ENCODE measurements at places on chromosomes 3 and 15.
A peak's percentile ranks its signal among the peaks of the same experiment; 100 is the strongest.

GRCh38 chr3:171044835-171045793, 18.6 kb upstream of the SLC2A2 start:
- DNase-seq: no peak

- no peak for DNase-seq
These were observed 53.8 kb downstream of the MGLL start for GRCh38 chr3:127768346-127769008.

DNA sequence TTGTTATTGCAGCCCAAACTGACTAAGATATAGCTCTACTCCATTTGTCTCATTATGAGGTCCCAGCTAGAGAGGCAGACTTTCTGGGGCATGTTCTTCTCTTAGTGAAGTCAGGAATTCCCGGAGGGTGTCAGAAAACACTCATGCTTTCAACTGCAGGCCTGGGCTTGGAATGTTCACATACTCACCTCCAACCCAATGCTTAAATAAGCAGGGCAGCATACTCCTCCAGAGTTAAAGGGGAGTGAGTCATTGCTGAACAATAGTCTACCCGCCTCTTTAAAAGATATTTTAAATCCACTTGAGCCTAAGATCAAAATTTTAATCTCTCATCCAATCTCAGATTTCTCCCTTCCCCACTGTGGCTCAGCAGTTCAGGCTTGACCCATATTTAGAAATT, 167.8 kb upstream of the DPH6 start:
- no peak for DNase-seq

- no peak for DNase-seq
These were observed 8.9 kb upstream of the HAPLN3 start for GRCh38 chr15:88904257-88904623.

DNA sequence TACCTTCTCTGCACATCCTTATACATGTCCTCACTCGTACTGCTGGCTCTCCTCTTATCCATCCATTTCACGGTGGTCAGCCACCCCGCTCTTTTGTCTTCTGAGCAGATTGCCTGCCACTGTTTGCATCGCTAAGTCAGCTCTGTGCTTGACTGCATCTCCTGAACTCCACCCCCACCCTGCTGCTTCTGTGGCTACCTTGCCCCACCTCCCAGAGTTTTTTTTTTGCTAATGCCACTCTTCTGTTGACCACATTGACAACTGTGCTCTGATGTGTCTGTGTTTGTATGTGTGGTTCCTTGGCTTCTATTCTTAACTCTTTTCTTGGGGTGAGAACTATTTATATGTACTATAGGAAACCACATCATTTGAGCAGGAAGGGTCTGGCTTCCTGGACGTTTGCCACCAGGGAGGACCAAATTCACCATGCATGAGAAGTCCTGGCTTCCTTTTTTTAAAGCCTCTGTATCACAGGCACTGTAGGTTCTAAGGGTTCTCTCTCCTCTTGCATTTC, 12.8 kb upstream of the MTMR10 start:
- peak; percentile 37 for DNase-seq

DNA sequence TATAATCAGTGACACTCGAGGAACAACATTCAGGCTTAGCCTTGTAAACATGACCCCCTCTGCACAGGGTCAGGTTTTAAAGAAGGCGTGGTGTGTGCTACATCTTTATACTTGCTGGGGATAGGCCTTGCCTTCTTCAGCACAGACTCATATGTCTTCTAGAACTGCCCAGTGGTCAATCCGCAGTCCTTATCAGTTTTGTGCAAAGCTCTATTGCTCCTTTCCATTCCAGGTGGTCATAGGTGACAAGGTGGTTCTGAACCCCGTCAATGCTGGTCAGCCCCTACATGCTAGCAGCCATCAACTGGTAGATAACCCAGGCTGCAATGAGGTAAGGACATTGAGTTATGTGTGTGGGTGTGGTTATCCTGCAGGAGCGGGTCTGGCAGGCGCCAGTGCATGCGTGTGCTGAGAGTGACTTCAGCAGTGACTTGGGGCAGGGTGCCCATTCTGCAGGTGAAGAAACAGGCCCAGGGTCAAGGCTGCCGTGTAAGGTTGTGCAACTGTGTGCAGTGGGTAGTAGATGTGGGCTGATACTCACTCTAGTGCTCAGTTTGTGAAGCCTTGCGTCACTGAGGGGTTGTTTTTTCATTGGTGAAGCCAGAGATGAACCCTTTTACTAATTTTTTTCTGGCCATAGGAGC, 150.9 kb downstream of the ITPR1 start:
- DNase-seq: no peak

DNA sequence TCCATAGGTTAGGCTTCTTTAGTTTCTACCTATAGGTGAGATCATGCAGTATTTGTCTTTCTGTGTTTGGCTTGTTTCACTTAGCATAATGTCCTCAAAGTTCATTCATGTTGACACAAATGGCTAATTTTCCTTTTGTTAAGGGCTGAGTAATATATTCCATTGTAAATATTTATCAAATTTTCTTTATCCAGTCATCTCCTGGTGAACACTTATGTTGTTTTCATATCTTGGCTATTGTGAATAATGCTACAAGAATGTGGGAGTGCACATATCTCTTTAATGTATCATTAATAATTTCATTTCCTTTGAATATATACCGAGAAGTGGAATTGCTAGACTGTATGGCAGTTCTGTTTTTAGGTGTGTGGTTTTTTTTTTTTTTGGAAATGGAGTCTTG, 250.9 kb upstream of the SEMA6D start:
- no peak for DNase-seq

GRCh38 chr15:92807971-92808571, 92.1 kb upstream of the CHD2 start:
- DNase-seq: peak; percentile 36

DNA sequence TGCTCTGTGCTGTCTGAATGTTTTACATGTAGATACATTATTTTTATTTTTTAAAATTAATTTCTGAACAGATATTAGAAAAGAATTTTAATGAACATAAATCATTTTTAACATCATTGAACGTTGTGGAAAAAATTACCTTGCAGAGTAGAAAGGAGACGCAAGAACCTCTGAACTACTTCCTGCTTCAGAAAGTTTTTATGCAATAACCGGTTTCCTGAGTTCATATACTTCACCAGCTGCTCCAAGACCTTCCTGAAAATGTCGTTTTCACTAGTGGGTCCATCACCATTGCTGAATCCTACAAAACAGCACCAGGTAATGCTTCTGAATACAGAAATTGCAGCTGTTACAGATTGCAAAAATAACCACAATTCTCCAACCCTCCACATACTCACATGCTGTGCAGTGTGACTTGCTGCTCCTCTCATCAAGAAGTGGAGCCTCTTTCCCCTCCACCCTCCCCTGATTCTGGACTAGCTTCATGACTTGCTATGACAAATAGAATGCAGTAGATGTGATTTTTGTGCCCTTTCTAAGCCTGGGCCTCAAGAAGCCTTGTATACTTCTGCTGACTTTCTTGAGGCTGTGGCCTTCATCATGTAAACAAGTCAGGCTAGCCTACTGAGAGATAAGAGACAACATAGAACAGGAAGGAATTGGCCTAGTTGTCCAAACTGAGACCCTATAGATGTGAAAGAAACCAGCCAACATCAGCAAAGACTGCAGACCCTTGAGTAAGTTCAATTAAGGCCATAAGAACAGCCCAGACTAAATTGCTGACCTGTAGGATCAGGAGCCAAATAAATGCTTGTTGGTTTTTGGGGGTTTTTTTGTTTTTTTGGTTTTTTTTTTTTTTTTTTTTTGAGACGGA, 80.4 kb downstream of the TRANK1 start:
- DNase-seq: no peak

DNA sequence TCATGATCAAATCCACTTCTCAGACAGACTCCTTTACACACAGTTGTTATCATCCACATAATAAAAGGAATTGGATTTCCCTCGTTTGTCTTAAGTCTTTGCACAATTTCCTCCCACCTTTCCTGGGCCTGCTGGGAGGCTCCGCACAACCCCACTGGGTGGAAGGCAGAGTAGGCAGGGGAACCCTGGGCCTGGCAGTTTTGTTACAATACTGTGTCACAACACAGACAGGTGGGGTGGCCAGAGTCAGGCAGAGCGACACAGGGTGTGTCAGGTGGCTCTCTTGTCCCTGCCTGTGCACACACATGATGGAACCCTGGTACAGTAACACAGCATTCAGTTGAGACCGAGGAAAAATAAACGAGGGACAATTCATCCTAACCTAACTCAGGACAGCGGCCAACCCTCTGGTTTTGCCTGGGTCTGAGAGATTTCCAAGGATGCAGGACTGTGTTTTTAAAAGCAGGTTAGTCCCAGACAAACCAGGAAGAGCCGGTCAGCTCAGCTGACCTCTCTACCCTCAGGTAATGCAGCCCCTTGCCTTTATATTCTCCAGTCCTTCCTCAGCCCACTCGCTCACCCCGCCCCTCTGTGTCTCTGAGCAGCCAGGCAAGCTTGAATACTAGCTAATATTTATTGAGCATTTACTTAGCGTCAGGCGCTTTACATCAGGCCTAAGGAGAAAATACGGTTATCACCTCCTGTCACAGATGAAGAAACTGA, 8.8 kb upstream of the FAM174B start:
- DNase-seq: no peak

- no peak for DNase-seq
These were observed 44.4 kb downstream of the EPHB1 start for GRCh38 chr3:134839422-134839821.

DNA sequence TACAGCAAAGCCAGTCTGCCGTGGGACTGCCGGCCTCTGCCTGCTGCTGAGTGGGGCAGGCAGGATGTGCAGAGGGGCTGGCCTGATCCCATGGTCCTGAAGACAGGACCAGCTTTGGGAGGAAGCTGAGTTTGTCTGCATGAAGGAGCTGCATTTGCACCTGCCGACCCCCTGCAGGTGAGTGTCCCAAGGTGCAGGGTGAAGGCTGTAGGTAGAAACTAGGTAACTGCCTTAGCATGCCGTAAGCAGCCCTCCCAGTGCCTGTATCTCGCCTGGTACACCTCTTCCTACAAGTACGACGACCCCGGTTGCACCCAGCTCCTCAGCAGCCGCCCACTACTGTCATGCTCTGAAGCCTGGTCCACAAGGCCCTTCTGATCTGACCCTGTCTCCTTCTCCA, 34.9 kb downstream of the AMOTL2 start:
- DNase-seq: no peak

- peak; percentile 87 for DNase-seq
These were observed 4.1 kb upstream of the SKOR1 start for GRCh38 chr15:67820992-67821783.

- DNase-seq: peak; percentile 62
These were observed 20.4 kb upstream of the NFKBIZ start for GRCh38 chr3:101828691-101829436.

DNA sequence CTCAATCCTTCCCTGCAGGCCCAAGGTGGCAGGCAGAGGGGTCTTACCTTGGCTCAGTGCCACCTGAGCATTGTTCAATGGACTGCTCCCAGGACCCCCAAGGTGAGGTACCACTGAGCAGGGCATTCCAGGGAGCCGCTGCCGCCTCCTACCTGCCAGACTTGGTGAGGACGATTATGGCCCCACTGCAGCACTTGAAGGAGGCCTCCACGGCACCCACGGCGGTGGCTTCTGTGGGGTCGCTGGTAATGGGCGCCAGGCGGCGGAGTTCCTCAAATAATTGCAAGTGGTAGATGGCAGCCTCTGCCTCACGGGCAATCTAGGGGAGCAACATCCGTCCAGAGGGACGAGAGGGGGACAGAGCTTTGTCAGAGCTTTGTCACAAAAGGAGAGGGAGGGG, 4.7 kb upstream of the GRAMD2A start:
- no peak for DNase-seq

GRCh38 chr3:15978801-15979200, 181.0 kb upstream of the ANKRD28 start:
- no peak for DNase-seq

GRCh38 chr3:183697610-183698317, at the start of gene YEATS2:
Gene YEATS2 (plus strand): TSS chr3:183697797. CDS start chr3:183715163, 17,366 bp downstream.
- DNase-seq: peak; percentile 85

DNA sequence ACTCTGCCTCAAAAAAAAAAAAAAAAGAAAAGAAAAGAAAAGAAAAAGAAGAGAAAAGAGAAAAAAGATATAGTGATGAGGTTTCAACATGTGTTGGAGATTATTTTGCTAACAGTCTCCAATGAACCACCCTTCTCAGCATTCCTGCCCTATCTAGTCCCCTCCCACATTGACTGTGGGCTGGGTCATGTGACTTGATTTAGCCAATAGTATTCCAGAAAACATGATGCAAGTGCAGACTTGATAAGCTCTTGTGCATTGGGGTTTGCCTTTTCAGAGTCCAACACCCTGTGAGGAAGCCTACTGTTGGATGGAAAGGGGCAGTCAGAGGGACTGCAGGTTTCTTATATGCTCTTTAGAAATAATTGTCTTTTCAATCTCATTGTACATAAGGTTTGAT, 37.8 kb upstream of the MED12L start:
- no peak for DNase-seq

DNA sequence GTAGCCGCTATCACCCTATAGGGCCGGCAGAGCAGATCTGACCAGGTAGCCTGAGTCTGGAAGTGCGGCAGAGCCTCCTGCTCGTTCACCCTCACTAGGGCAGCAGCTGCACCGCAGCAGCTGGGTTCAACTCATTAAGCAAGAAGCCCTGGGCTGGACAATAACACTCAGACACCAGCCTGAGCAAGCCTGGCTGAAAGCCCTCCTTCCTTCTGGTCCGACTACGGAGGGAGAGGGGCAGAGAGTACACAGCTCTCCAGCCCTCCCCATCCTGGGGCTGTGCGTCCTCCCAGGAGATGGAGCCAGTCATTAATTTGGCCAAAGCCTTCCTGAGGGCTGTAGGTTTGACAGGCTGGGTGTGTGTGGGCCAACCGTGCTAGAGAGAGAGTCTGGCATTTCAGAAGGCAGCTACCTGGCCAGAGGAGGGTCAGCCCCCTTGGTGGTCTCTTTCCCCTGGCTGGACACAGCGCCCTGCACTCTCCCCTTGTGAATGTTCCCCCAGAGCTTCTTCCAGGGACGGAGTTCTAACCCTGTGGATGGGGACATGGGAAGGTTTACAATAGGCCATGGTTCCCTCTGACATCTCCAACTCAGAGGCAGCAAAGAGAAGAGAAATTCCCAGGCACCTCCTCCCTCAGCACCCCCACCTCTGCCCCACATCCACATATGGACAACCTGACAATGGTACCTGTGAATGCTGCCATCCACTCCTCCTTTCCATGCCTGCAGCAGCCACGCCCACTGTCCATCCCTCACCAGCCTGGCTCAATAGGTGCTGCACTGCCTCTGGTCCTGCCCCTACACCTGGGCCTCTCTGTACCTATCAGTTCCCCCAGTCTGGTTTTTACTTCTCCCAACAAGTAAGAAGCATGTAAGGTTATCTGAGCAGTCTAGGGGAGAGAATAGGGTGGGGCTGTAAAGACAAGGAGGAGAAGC, 6.5 kb downstream of the CHRNB4 start:
- no peak for DNase-seq

All from right hindlimb (tissue), 1 donor.